ENCODE measurements at places on chromosomes 2 and 18. TPM values are rescaled to one million over a fixed set of nuclear protein-coding genes. Genes with fewer than 3 reads are reported as not detected.

- DNase-seq = no peak
Measured at GRCh38 chr18:55109818-55110414, 150.7 kb upstream of the CCDC68 start.

The DSG4 gene
- polyA plus RNA-seq = not detected

The SIX2 gene
- not detected for polyA plus RNA-seq

The OSR1 gene
- polyA plus RNA-seq = not detected

- DNase-seq = no peak
Measured at GRCh38 chr2:37600735-37601134, 70.7 kb downstream of the CDC42EP3 start.

The FAM168B gene
- 36.3 TPM for polyA plus RNA-seq

The OSBPL6 gene
- 0.71 TPM for polyA plus RNA-seq

DNA sequence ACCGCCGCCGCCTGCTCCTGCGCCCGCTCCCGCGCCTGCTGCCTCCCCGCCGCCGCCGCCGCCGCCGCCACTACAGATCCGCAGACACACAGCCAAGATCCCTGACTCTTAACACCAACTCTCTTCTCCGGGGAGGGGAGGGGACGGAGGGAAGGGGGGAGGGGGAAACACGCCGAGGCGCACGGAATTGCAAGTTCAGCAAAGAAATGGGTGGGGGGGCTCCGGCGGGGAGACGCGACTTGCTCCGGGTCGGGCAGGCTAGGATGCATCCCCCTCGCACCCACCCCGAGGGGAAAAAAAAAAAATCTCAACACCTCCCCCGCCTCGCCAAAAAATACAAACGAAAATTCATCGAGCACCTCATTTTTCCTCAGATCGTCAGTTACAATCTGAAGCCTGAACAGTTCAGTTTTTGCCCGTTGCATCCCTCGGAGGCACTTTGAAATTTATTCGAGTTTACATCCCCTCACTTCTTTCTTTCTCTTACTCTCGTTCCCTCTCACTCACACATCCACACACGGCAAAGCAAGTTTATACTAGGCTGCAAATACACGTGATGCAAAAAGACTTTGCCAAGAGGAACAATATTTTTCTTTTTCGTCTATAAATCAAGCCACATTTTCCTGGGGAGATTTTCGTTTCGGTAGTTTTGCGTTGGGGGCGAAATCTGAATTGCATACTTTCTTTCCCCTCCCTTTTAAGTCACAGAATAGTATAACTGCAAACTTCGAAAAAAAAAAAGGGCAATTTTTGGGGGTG is at the start of gene TCF4:
Gene TCF4 (minus strand): TSS at position 82 of the 759 bp plus-strand sequence. CDS start 1,076 bp downstream, outside the sequence.
- peak; percentile 23 for DNase-seq
